ENCODE measurements at places on chromosomes 5 and 9.

- DNase-seq: no peak
Measured at GRCh38 chr9:133702798-133703590, 35.2 kb downstream of the SARDH start.

DNA sequence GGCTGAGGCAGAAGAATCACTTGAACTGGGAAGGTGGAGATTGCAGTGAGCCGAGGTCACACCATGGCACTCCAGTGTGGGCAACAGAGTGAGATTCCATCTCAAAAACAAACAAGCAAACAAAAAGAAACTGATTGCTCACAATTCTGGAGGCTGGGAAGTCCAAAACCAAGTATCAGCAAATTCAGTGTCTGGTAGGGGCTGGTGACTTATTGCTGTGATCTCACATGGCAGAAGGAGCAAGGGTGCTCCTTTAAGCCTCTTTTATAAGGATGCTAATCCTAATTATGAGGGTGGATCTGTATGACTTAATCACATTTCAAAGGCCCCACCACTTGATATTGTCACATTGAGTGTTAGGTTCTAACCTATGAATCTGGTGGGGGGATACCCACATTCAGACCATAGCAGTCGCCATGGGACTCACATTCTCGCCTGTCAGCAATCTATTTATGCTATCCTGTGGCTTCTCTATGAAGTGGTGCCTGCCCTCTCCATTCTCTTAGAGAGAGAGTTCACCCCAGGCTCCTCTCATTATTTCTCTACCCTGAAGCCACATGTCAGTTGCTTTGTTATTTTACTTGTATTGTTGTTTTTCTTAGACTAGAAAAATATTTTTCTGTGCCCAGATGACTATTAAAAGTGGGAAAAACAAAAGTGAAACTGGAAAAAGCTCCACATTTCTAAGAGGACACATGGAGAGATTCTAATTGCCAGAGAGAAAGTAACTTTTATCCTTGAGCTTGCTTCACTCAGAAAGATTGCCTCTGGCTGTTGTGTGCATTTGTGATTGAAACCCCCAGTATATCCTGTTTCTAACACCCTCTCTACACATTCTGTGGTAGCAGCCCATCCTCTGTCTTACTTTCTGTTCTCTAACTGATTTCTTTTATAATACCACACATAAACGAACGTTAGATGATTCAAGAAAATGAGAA lies 18.8 kb upstream of the PRLR start:
- no peak for DNase-seq

- DNase-seq: no peak
Measured at GRCh38 chr5:110460837-110461236, 265.6 kb downstream of the TMEM232 start.

- no peak for DNase-seq
Measured at GRCh38 chr9:90921104-90921503, 119.5 kb downstream of the SYK start.

DNA sequence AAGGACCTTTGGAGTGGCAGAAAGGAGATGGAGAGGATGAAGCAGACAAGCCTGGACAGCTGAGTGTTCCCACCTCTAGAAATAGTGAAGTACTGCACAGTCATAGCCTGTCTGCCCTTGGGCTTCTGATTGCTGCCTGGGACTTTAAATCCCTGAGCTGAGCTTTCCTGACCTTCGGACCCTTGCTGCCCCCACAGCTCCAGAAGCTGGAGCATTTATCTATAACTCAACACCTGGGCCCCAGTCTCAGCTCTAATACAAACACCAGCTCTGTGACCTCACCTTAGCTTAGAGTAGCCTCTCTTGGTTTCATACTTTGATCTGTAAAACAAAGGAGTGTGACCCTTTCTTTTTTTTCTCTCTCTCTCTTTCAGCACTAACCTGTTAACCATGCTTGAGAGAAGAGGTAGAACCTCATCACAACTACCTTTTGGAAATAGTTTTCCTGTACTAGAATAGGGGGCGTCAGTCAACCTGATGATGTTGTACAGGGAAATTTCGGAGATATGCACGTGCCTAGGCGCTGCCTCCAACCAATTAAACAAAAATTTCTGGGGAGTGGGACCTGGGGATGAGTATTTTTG lies 25.4 kb upstream of the ELL2 start:
- DNase-seq: no peak

- DNase-seq: no peak
Measured at GRCh38 chr5:127406326-127407121, 110.9 kb upstream of the PRRC1 start.

DNA sequence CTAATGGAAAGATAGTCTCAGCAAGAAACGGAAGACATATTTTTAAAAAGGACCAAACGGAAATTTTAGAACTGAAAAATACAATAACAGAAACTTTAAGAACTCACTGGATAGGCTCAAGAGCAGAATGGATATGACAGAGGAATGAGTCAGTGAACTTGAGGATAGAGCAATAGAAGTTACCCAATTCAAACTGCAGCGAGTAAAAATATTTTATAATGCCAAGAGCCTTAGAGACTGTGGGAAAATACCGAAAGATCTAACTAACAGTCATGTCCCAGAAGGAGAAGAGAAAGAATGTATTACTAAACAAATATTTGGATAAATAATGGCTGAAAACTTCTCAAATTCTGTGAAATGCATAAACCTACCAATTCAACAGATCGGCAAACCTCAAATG lies 40.8 kb downstream of the ADAMTS2 start:
- DNase-seq: no peak

Data from stimulated activated naive CD8-positive, alpha-beta T cell treated with anti-CD3 and anti-CD28 coated beads, Interleukin-15, amount 100 ng/mL, for 72 hours (primary cell).